Cortex of kidney (tissue), 1 donor: ENCODE measurements at places on chromosomes 2 and 18.

- DNase-seq: no peak
These were observed 91.9 kb downstream of the VRK2 start for GRCh38 chr2:58138396-58139030.

DNA sequence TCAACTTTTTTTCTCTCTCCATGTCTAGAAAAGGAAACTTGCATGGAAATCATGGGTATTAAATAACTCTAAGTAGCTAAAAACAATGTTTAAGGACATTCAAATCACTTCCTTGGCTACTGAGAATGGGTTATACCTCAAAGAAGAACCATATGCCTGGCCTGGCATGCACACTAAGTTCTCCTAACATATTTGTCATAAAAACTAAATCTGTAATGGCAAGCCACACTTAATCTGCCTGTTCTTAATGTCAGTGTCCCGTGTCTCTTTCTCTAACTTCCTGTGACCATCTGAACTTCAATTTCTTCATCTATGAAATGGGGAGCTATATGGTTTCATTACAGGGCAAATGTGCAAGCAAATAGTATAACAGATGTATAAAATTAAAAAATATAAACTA is 11.1 kb downstream of the PDE1A start:
- no peak for DNase-seq

- DNase-seq: no peak
These were observed 195.8 kb downstream of the NDUFA10 start for GRCh38 chr2:239829326-239829725.

DNA sequence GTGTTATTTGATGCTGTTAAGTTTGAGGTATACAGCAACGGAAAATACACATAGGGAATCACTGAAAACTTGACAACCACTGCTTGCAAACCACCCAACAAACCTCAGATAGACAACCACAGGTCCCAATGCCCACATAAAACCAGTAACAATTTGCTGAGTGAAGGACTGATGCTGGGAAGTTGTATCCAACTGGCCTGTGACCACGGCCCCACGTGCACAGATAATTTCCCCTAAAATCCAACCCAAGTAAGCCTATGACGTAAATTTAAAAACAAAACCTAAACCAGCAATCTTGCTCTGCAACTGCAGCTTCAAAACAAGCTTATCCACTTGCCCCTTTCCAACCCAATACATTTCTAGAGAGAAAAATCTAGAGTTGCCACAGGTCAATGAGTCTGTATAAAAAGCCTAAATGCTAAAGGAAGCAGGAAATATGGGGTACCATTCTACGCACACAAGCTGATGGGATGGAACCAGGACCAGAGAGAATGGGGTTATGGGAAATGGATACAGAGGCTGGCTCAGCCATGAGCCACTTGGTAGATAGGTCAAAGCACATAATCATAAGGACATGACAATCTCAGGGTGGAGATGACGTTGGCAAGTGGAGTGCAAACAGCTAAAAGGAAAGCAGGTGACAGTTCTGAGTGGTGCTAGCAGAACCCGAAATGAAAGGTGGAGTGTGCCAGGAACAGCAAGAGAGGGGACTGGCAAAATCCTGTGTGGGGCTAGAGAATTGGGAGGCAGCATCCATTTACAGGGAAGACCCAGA is 27.8 kb upstream of the CREB1 start:
- no peak for DNase-seq

GRCh38 chr2:164981217-164981990 is 26.1 kb upstream of the SLC38A11 start:
- no peak for DNase-seq

DNA sequence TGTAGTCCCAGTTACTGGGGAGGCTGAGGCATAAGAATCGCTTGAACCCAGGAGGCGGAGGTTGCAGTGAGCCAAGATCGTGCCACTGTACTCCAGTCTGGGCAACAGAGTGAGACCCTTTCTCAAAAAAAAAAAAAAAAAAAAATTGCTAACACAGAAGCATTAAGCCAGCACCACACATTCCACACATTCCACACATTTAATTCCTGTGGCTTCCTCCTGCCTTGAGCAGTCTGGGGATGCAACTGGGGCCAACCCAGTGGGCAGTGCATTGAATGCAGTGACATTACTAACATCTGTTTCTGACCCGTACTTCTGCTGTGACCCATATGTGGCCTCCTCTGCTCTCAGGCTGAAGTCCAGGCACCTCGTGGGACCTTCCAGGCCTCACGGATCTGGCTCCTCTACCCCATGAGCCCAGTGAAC is 107.0 kb downstream of the BCL2L11 start:
- no peak for DNase-seq

DNA sequence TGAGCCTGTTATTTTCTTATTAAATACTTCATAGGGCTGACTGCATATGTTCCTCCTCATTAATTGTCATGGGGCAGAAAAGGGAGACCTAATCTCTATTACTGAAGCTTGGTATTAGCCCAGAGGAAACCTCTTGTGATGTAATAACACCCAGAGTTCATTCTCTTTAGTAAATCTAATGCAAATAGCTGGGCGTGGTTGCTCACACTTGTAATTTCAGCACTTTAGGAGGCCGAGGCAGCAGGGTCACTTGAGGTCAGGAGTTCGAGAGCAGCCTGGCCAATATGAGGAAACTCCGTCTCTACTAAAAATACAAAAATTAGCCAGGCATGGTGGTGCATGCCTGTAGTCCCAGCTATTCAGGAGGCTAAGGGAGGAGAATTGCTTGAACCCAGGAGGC is 14.7 kb downstream of the DAW1 start:
- no peak for DNase-seq

DNA sequence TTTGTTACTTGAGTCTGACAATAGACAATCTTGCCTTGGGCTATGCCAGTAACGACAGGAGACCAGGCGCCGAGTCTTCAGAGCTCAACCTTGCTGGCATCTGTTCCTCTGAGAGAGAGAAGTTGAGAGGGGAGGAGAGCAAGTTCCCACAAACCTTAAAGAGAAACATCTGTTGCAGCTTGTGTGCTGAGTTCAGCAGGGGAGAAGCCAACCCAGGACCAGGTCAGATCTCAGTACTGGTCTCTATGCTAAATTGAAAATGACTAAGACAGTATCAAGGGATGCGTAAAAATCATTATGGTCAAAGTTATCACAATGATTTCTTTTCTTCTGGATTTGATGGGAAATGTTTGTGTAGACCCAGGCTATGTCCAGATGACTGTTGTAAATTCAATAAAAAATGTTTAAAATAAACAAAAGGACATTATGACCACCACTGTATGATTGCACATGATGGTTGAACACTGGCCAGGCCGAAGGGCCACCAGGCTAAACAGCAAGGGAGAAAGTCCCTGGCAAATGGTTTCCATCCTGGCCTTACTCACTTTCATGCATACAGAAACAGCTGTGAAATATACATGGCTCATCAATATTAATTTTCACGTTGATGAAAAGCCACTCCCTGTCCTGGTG is 100.3 kb upstream of the PMAIP1 start:
- no peak for DNase-seq

DNA sequence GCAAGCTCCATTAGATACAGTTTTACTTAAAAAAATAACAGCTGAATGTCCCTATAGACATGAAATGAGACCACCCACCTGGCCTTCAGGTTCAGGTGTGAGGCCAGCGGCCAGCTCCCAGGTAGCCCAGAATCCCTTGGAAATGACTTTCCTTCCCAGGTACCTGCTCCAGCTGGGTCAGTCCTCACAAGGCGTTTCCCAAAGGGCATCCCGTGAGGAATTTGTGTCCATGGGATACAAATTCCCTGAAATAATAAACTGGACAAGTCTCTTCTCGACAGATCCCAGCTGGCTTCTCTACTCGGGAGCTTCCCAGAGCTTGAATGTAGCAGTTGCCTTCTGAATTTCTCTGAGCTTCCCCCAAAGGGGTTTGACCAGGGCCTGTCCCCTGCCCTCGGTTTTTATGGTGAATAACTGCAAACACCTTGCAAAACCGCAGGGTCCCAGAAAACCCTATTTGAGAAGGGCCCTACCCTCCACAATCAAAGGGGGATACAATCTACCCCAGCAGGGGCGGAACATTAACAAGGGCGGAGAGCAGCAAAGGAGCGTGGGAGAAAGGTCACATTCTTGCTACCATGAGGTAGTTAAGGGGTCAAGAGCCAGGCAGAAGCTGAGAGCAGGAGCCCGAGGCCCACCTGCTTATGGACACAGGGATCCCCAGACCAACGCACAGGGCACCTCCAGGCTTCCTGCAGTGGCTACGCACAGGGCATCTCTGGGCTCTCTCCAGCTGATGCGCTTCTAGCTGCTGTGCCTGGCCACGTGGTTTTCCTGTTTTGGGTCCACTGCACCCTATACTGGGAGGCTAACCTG is 107.7 kb downstream of the HDAC4 start:
- DNase-seq: no peak

GRCh38 chr18:68733707-68734106 is 18.8 kb upstream of the TMX3 start:
- DNase-seq: no peak

- DNase-seq: no peak
These were observed 21.2 kb downstream of the DYNAP start for GRCh38 chr18:54612237-54612636.

GRCh38 chr2:25383806-25384205 is 42.1 kb upstream of the DNMT3A start:
- DNase-seq: no peak

DNA sequence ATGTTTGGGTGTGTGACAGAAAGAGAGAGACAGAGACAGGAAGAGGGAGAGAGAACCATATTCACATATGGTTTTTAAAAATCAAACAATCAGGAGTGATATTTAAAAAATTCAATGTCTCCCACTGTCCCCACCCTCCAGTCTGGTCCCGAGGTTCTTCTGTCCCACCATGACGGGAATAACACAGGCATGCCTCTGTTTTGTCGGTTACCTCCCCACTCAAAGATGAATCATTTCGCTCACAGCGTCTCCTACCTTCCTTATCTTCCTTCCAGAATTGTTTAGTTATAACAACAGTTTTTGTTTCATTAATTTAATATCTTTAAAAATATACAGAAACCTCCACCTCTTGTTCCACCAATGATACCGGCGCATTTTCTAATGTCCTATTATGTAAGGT is 113.0 kb downstream of the KCNF1 start:
- DNase-seq: no peak

DNA sequence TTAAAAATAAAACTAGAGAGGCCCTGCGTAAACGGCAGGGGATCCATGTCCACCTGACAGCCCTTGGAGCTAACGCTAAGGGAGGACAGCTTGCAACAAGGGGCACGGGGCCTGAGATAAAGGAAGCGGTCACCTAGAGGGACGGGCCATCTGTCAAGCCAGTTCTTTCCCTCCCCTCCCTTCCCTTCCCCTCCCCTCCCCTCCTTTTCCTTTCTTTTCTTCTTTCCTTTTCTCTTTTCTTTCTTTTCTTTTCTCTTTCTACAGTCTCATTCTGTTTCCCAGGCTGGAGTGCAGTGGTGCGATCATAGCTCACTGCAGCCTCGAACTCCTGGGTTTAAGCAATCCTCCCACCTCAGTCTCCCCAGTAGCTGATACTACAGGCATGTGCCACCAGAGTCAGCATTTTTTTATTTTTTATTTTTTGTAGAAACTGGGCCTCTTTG is 34.5 kb upstream of the CTAGE1 start:
- DNase-seq: no peak

DNA sequence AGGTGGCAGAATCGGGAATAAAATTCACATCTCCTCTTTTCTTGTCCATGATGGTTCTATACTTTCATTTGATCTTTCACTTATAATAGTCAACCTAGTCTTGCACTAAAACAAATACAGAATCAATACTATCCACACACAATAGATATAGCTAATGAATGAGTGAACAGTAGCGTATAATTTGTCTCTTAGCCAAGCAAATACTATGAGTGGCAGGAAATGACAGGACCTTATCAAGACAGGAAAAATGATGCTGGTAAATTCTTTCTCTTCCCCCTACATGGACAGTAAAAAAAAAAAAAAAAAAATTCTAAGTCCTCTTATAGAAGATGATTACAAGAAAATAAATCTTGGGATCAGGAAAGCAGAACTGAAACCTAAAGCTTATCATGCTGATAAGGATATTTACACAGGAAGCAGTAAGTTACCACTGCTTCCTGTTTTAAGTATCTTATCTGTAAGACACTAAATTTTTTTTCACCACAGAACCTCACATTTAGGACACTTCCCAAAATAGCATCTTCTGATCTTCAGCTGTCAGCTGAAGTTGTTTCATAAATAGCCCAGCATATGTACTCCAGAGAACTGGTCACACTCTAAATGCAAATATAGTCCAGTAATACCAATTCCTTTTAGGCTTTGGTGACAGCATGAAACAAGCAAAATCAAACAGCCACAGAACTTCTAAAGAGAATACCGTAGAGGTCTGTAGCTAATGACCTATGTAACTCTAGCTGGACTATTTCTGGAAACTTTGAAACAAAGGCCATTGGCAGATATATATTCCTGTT is 27.0 kb downstream of the IRS1 start:
- no peak for DNase-seq
